ENCODE measurements at places on chromosomes 16 and 17.

DNA sequence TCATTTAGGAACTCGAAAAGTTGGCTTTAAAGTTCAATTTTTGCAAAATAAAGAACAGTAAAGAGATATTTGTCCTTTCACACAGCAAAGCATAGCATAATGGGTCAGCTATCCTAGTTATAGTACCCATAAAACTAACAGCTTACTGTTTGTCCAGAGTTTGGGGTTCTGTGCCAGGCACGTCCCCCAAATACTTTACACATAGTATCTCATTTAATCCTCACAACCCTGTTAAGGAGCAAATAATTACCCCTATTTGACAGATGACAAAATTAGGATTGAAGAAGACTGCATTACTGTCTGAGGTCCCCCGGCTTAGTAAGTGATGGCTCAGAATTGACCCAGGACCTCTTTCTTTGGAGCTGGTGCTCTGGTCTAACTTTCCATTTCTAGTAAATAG, 52.6 kb downstream of the MYO1D start:
- DNase-seq, result no peak

GRCh38 chr16:84379709-84380362, 11.5 kb downstream of the ATP2C2 start:
- no peak for DNase-seq

DNA sequence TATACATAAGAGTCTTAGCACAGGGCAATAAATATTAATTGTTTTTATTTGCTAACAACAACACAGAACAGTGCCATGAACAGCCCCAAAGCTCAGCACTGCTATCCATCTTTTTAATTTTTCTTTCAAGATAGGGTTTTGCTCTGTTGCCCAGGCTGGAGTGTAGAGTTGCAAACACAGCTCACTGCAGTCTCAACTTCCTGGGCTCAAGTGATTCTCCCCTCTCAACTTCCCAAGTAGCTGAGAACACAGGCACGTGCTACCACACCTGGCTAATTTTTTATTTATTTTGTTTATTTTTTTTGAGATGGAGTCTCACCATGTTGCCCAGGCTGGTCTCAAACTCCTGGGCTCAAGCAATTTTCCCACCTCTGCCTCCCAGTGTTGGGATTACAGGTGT, 47.6 kb upstream of the AKAP1 start:
- no peak for DNase-seq

DNA sequence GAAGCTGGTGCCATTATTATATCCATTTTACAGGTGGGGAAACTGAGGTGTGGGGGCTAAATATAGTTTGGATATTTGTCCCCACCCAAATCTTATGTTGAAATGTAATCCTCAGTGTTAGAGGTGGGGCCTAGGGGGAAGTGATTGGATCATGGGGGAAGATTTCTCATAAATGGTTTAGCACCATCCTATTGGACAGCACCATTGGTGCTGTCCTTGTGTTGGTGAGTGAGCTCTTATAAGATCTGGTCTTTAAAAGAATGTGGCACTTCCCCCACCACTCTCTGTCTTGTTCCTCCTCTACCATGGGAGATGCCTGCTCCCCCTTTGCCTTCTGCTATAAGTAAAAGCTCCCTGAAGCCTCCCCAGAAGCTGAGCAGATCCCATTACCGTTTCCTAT, 119.8 kb upstream of the SEC14L1 start:
- DNase-seq, result no peak

DNA sequence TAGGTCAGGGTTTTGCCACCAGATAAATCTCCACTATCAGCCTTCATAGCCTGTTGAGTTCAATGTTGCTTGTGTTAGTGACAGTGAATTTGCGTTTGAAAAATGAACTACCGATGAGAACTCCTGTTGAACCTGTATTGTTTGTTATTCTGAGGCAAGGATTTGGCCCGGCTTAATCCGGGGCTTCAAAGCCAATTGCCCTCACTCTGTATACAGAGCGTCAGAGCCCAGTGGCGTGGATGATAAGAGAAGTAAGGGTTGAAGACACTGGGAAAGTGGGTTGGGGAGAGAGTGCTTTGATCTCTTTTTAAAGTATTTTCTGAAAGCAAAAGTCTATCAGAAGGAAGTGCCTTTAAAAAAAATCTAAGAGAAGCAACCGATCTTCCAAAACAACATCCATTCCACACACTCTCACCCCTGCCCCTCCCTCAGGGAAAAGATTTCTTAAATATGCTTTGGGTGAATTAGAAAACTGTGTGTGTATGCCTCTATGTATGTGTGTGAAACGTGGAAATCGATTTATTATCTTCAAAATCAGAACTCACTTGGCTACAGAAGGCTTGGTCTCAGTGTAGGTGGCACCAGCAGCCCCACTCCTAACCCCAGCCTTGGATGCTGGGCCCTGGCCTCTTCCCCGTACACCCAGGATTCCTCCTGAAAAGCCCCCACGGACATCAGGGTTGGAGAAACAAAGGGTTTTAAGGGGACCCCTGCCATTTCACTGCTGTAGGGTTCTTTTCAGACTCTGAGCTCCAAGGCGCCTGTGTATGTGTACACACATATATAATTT, 8.8 kb downstream of the TBX4 start:
- no peak for DNase-seq

- no peak for DNase-seq
These were observed 15.2 kb downstream of the RPH3AL start for GRCh38 chr17:337453-337852.

- no peak for DNase-seq
These were observed 936 bp upstream of the RASL10B start for GRCh38 chr17:35730400-35731005.

- peak; percentile 29 for DNase-seq
These were observed 22.4 kb downstream of the SPNS2 start for GRCh38 chr17:4520894-4521600.

DNA sequence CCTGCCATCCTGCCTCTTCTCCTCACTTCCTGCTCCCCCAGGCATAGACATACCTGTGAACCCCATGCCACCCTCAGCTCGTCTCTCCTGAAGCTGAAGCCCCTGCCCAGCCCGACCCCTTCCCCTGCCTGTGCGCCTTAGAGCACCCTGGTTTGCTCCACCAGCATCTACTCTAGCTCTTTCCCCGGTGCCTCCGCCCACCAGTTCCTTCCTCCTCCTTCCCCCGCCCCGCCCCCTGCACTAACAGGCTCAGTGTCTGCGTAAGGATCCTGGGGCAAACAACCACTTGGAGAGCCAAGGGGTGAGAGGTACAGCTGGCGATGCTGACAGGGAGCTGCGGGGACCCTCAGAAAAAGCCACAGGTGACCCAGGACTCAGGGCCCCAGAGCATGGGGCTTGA, 1.9 kb downstream of the GPR142 start:
- no peak for DNase-seq

DNA sequence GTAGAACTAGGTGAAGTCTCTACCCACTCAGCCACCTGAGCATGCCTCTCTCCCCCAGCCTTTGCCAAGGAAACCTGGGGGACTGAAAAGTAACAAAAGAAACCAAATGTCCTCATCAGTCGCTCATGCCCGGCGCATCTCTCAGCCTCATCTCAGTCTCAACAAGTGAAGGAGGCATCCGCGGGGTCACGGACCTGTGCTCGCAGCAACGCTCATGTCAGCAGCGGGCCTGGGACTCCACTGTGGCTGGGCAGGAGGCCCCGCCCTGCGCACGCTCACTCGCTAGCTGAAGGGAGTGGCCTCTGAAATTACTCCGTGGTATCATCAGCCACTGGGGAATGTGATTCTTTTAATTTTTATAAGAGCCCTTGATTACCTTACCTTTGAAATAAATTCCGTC, 31.3 kb downstream of the MAP1LC3B start:
- DNase-seq, result no peak

GRCh38 chr17:82560802-82561428, 41.4 kb downstream of the FOXK2 start:
- no peak for DNase-seq

DNA sequence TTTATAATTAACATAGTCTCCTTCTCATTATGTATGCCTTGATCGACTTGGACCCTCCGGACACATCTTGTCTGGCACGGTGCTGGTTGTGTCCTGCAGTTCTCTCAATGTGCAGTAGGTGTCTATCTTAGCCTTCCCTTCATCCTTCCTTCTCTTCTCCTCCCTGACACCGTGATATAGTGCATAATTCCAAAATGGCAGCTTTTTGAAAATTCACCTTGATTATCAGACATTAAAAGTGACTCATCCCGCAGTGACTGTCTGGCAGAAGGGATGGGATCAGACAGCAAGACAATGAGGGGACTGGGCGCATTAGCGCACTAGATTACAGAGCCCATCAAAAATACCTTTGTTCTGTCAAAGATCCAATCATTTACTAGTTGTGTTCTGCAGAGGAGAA, 70.0 kb upstream of the PMFBP1 start:
- peak; percentile 73 for DNase-seq

- no peak for DNase-seq
These were observed 10.3 kb downstream of the NT5M start for GRCh38 chr17:17313350-17313991.

- no peak for DNase-seq
These were observed 94.2 kb downstream of the CNTNAP4 start for GRCh38 chr16:76371441-76371840.

DNA sequence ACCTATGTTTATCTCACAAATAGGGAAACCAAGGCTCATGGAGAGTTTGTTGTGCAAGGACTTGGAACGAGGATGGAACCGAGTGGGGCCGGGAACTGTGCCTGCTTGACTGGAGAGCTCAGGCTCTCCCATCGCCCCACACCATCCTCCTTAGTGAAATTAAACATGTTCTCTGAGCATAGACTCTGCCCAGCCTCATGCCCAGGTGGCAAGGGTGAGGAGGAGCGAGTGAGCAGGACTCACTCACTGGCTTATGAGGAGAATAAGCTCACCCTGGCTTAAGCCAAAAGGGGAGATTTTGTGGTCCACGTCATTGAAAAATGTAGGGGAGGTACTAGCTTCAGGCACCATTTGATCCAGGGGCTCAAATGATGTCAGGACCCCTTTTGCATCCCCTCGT, 44.8 kb downstream of the NKD1 start:
- no peak for DNase-seq

- no peak for DNase-seq
These were observed 356.1 kb downstream of the CPPED1 start for GRCh38 chr16:12447556-12447955.

- DNase-seq, result peak; percentile 79
These were observed 260.5 kb downstream of the CBLN1 start for GRCh38 chr16:49021136-49021535.

- peak; percentile 17 for DNase-seq
These were observed 46.6 kb downstream of the RGS9 start for GRCh38 chr17:65183736-65184135.

DNA sequence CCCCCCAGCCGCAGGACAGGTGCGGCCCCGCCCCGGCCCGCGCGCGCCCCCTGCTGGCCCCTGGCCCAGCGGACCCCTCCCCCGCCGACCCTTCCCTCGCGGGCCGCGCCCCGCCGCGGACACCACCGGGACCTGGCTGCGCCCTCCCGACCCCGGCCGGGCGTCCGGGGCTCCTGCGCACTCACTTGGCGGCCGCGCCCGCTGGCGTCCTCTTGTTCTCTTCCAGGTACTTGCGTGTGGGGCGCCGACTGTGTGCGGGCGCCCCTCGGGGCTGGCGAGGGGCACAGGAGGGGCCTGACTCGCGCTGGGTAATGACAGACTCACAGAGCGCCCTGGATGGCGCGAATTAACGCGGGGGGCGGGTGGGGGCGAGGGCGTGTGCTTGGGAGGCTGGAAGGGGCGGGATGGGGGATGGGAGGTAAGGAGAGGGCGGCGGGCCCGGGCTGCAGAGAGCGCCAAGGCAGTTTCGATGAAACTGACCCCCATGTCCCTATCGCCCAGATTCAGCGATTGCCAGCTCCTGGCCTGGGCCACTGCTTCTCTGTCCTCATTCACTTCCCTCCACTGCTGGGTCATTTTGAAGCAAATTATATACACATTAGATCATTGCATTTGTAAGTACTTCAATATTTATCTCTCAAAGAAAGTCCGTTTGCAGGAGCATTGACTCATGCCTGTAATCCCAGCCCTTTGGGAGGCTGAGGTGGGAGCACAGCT, 445 bp upstream of the DBNDD1 start:
- DNase-seq, result peak; percentile 47

GRCh38 chr16:62177351-62178203, 141.3 kb upstream of the CDH8 start:
- no peak for DNase-seq
